ENCODE measurements at places on chromosomes 13 and 19.
A peak's percentile ranks its signal among the peaks of the same experiment; 100 is the strongest.

- no peak for DNase-seq
These were observed 163.6 kb downstream of the DIAPH3 start for GRCh38 chr13:60000081-60000480.

- DNase-seq: no peak
These were observed 3.2 kb downstream of the LENG9 start for GRCh38 chr19:54460230-54461005.

DNA sequence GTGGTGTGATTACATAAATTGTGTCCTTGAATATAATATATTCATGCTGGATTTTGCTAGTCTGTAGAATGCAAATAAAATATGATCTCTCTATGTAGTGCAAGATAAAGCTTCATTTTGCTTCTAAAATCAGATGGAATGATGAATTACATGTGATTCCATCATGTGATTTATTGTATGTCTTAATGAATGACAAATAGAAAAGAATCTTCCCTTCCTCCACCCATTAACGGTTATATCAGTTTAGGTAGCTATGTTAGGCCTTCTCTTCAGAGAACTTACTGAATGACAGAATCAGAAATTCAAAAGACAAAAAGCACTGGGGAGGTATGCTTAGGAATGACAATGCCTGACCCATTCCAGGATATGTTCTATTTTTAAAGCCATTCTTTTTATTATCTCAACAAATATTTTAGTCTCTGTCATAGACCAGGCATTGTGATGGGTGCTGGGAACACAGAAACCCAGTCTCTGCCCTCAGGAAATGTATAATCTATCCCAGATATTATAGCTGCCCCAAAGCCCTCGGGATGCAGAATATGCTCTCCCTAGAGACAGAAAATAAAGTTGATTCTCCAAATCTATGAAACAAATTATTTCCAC, 90.6 kb downstream of the TEX26 start:
- no peak for DNase-seq

DNA sequence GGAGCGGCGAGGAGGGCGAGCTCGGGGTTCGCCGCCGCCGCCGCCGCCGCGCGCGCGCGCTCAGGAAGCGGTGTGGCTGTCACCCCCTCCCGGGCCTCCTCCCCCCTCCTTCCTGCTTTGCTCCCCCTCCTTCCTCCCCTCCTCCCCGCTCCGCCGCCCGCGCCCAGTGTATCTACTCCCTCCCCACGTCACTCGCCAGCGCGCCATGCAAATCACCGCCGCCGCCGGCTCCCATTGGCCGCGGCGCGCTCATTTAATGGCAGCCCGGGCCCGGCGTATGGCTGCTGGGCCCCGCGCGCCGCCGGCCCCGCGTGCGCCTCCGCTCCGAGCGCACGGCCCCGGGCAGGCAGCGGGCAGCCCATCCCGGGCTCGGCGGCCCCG, 335 bp upstream of the SOX1 start:
- DNase-seq: peak; percentile 7

DNA sequence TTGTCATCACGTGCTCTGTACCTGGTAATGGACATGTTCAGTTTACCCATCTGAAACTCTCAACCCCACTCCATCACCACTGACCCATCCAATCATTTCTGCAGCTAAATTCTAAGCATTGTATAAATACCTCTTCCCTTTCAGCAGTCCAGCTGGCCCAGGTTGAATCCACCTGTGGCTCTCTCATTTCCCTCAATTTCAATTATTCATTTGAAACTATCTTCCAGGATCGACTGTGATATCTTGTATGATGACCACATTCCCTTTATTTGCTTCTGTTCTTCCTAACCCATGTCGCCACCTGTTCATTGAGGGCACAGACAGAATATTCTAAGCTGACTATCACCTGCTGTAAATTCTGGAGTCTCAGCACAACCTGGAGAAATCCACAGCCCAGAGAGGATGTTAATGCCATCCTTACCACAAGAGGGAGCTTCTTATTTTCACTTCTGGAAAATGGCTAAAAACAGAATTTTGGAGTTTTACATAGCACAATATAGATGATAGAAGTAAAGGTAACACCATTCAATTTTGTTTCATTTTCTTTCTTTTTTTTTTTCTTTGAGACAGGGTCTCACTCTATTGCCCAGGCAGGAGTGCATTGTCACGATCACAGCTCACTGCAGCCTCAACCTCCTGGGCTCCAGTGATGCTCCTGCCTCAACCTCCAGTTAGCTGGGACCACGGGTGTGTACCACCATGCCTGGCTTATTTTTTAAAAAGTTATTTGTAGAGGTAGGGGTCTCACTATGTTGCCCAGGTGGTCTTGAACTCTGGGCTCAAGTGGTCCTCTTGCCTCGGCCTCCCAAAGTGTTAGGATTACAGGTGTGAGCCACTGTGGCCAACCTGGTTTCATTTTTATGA, 38.6 kb downstream of the ZNF823 start:
- DNase-seq: no peak

Measured in effector memory CD8-positive, alpha-beta T cell (primary cell).